Posterior cingulate gyrus (tissue), 11 donors: ENCODE measurements at places on chromosomes 7 and 10.
A peak's percentile ranks its signal among the peaks of the same experiment; 100 is the strongest.

- no peak for DNase-seq
Measured at GRCh38 chr10:21519941-21520436, 5.5 kb downstream of the SKIDA1 start.

DNA sequence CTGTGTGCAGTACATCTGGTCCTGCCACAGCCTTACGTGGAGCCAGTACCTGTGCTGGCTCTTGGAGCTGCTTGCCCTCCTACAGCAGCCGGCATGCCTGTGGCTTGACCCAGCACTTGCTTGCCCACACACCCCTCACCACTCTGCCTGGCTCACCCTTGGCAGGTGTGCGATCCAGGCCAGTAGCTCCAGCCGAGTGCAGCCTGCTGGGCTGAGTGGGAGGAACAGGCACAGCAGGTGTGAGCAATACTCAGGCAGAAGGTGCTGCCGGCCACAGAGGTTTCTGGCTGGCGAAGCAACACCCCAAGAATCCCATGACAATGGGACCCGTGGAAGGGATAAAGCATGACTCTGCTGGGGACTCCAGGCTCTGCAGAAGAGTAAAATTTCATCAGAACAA lies 173.5 kb upstream of the ADCY1 start:
- DNase-seq: no peak

GRCh38 chr10:31554556-31554955 lies 235.5 kb downstream of the ZEB1 start:
- no peak for DNase-seq

DNA sequence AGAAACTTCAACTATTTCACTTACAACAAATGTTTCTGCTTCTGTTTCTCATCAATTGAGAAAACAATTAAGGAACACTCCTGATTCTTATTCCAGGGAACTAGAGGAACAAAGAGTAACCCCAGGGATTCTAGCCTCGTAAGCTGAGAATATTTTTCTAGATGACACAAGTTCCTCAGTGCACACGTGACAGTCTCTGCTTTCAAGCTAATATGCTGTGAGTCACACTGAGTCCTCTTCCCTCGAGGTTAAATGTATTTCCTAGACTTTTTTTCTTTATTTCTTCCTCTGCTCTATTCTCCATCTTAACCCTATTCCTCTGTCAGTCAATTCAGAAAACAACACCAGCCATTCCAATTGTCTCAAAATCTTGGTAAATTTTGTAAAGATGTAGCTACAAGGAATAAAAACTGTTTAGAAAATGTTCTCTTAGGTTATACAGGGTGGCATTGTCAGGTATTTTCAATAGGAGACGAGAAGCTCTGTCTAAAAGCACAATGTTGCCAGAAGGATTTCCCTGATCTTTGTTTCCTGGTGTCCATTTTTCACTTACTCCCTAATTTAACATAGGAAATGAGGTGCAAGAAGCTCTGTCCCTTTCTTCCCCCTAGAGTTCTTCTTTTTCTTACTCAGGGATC lies 5.8 kb upstream of the C1GALT1 start:
- no peak for DNase-seq

DNA sequence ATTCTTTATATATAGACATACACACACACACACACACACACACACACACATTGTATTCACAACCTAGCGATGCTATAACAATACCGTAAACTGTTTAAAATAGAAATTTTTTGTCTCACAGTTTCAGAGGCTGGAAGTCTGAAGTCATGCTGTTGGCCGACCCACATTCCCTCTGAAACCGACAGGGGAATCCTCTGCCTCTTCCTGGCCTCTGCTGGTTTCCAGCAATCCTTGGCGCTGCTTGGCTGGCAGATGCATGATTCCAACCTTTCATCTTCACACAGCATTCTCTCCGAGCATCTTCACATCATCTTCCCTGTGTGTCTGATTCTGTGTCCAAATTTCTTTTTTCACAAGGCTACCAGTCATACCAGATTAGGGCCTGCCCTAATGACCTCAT lies 94.8 kb downstream of the CCDC71L start:
- DNase-seq: no peak

- no peak for DNase-seq
Measured at GRCh38 chr10:113129117-113129516, 179.1 kb downstream of the TCF7L2 start.

GRCh38 chr7:106462365-106462859 lies 177.6 kb upstream of the NAMPT start:
- no peak for DNase-seq

DNA sequence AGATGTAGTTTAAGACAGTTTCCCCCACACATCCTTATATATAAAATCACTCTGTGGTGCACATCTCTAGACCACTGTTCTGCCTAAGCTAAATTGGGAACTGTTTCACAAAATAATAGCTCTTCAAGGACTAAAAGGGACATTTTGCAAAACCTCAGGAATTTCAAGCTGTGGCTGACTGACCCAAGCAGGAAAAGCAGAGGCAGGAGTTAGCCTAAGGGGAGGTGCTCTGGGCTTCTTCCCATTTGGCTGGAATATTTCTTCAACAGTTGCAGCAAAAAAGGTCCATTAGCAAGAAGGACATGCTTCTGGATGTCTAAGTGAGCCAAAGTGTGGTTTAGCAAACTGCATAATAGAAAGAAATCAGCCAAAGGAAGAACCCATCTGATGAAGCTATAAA lies 551.2 kb upstream of the ANKRD30A start:
- no peak for DNase-seq

GRCh38 chr7:27567266-27567665 lies 95.4 kb downstream of the HIBADH start:
- no peak for DNase-seq

DNA sequence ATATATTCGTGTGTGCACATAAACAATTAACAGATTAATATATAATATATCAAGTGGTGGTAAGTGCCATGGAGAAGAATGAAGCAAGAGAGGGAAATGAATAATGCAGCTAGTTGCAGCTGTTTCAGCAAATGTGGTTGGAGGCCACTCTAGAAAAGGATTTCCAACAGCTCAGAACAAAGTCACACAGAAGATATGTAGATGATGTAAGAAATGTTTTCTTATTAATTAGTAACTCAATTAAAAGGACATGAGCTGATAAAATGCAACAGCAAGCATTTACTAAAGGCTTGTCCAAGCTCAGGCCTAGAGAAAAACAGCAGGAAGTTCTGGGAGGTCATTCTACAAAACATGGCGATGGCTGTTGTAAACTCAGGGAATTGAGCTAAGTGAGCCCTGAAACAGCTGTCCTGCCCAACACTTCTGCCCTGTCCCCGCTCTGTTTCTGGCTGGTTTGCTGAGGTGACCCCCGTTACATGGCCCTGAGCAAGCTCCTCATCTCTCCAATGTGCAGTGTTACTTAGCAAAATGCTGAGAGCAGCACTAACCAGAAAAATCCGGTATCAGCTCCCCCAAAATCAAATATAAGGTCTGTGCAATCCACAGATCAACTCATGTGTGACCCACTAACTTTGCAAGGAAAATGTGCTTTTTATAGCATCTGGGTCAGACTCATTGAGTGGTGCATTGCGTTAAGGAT lies 23.4 kb upstream of the C10orf67 start:
- no peak for DNase-seq

DNA sequence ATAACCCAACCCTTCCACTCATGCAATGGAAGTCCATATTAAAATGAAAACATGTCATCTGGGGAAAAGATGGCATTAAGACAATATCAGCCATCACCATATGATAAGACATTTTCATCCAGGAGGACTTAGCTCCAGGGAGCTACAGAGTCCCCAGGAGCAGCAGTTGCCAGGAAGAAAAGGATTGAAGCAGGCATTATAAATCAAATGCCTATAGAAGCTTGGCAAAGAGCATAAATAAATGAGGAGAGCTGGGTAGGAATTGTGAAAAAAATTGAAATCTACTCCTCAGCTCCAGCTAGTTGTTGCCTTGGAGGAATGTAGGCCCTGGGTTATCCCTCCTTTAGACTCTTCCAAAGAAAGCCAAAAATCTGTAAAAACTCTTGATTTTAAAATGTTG lies 42.5 kb downstream of the FAM13C start:
- DNase-seq: no peak

DNA sequence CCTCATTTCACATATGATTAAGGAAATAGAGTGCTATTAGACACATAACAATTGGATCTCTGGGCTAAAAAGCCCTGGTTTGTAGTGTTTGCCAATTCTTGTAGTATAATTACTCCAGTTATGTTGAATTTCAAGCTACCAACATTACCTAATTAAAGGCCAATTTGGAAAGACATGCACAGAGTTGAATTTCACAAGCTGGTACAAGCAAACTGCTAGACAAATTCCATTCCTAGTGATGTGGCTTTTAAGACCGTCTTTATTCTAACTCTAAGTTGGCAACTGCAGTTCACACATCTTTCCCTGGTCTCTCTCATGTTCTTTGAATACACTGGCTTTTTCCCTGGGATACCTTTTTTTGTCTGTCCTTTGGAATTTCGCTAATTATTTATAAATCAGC lies 384.1 kb upstream of the CNTNAP2 start:
- no peak for DNase-seq

DNA sequence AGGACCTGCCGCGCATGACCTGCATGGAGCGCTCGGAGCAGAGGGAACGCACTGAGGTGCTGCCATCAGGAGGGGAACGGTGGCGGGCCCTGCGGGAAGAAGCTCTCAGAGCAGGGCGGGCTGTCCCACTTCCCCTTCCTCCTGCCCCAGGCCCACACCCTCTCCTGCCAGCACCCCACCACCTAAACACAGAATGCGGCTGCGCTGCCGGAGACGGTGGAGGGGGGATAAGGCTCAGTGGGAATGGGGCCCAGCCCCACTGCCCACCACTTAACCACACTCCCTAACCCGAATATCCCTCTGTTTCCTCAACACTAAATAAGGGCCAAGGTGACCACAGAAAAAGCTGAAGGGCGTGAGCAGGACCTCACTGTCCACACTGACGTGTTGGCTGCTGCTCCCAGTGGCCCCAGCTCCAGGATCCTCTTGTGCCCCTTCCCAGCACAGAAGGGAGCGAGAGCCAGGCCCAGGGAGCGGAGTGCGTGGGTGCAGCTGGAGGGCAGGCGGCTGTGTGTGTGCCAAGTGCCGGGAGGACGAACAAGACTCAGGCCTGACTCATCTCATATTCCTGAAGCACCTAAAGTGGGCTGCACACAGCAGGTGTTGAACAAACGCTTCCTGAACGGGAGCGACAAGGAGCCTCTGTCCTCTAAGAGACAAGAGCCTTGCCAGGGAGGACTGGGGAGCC lies 116.8 kb downstream of the MAD1L1 start:
- peak; percentile 65 for DNase-seq

DNA sequence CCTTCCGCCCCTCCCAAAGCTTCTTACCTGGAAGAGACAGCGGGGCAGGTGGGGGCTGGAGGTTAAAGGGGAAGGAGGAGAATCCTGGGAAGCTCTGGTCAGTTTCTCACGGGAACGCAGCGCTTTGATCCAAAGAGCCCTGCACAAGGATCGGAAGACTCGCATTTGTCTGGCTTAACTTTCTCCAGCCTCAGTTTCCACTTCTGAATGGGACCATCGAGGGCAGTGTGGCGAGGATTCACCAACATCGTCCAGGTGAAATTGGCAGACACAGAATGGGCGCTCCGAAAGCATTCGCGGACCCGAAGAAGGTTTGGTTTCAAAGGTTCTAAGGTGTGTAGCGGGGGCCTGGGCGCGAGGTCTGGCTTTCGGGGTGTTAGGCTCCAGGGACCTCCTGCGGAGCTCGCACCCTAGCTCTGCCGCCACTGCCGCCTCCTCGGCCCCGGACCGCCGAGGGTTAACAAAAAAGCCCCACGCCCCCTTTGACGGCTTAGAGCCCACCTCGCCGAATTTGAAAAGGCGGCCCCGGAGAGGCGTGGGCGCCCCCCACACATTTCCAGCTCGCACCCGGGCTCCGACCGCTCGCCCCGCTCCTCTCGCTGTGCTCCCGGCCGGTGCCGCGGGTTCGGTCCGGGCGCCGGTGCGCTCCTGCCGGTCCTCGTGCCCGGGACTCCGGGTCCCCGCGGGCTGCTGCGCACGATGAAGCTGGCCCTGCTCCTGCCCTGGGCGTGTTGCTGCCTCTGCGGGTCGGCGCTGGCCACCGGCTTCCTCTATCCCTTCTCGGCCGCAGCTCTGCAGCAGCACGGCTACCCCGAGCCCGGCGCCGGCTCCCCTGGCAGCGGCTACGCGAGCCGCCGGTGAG lies at the start of gene COL26A1:
Gene COL26A1 (plus strand): TSS at position 542 of the 862 bp plus-strand sequence. CDS start 158 bp downstream, at position 700.
- DNase-seq: no peak

- no peak for DNase-seq
Measured at GRCh38 chr7:158531661-158532060, 56.0 kb downstream of the PTPRN2 start.

GRCh38 chr7:78092331-78092730 lies 293.8 kb downstream of the PHTF2 start:
- no peak for DNase-seq

DNA sequence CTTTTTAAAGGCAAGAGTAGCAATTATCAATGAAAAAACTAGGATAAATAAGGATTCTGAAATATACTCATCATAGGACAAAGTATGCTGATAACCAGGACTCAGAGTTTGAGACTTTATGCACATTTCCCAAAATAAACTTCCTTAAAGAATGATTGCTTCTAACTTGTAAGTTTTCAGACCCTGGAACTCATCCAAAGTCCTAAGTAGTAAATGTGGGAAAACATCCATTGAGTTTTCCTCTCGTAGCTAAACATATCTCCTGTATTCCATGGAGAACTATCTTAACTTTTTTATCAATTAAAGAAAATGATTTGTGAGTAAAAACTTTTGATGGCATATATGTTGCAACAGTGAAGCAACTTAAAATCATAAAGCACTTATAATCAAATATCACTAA lies 285.2 kb upstream of the KLF6 start:
- DNase-seq: no peak

- DNase-seq: no peak
Measured at GRCh38 chr10:112461029-112461887, 14.2 kb downstream of the VTI1A start.

GRCh38 chr7:157080111-157080730 lies 58.5 kb upstream of the UBE3C start:
- DNase-seq: no peak

GRCh38 chr10:79223091-79224048 lies 123.9 kb upstream of the PPIF start:
- peak; percentile 87 for DNase-seq

DNA sequence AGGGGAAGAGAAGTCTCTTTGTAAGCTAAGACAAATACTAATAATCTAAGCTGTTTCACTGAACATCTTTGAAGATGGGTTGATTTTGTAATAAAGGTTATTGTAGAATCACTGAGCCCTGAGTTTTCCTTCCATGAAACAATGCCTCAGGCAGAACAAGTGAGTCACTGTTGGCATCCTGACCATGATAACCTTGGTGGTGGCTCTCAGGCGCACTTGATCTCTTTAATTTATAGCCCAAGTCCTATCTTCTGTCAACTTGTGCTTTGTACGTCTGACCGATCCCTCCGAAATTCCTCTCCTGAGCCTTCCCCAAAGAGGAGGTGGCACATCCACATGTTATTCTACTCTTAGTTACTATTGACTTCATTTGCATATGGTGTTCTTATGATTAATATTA lies 812.9 kb downstream of the REEP3 start:
- no peak for DNase-seq

DNA sequence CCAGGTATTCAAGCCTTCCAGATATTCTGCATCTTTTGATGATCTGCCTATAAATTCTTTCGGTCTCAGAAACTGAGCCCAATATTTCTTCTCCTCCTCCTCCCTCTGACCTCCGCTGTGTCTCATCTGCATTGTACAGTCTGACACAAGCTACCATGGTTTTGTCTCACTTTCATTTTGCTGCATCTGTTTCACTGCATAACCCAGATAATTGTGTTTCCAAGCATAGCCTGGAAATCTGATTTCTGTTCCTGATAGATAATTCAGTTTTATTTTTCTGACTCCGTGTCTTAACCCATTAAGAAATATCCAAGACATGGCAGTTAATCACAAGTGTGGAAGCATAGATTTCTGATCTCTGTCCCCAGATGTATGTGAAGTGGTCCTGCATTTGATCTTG lies 374.2 kb upstream of the SEMA3A start:
- no peak for DNase-seq
